ENCODE measurements at places on chromosomes 6 and 20.

GRCh38 chr6:170344631-170345576, 38.3 kb downstream of the FAM120B start:
- no peak for DNase-seq

DNA sequence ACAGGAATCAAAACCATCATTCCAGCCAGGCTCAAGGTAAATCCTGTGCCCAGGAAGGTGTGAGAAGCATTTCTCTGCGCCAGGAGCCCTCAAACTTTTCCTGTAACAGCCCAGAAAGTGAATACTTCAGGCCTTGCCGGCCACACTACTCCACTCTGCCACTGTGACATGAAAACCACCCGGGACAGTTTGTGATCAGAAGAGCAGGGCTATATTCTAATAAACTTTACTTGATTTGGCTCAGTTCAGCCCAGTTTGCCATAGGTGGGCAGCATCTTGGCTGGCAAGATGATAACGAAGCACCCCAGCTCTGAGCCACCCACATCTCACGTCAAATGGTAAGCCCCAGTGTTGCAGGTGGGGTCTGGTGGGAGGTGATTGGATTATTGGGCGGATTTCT, 249.4 kb downstream of the DLL1 start:
- DNase-seq = no peak

- DNase-seq = no peak
These were observed 15.1 kb downstream of the KCNS1 start for GRCh38 chr20:45085867-45086266.

DNA sequence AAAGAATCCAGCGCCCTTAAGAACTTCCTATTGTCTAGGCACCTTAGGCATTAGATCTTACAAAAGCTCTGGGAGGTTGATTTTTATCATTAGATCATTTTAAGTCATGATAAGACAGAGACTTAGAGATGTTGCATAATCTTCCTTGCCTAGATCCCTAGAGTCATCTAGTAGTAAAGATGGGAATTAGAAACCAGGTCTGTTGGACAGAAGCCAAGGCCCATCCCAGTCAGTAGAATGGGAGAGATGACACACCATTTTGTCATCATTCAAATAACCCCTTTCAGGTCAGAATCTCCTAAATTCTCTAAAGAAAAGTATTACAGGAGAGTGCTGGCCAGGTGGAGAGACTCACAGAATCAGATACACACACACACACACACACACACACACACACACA, 579.1 kb downstream of the BMP2 start:
- no peak for DNase-seq

DNA sequence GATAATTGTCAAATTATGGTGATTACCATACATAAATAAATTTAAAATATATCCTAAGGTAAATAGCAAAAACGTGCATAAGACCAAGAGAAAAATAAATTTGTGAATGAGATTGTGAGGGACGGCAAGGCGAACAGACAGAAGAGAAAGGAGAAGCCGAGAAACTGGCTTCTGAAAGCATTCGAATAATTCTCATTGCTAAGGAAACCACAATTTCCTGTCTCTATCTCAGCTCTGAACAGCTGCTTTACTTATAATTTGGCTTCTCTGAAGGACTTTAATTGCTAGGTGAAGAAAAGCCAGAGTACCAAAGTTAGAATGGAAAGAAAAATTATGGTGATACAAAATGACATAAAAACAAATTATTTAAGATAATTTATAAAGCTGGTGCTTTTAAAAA, 79.0 kb upstream of the RGS17 start:
- no peak for DNase-seq

DNA sequence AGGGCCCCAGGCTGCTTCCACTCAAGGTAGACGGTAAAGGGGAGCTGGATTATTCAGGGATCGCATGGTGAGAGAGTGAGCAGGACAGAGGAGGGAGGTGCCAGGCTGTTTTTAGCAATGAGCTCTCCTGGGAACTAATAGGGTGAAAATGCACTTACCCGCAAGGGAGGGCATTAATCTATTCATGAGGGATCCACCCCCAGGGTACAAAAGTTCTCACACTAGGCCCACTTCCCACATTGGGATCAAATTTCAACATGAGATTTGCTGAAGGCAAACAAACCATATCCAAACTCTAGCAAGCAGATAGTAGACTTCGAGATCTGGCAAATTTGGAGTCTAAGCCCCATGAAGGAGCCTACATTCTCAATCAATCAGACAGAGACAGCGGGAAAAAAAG, 408.6 kb downstream of the RNF144B start:
- no peak for DNase-seq

DNA sequence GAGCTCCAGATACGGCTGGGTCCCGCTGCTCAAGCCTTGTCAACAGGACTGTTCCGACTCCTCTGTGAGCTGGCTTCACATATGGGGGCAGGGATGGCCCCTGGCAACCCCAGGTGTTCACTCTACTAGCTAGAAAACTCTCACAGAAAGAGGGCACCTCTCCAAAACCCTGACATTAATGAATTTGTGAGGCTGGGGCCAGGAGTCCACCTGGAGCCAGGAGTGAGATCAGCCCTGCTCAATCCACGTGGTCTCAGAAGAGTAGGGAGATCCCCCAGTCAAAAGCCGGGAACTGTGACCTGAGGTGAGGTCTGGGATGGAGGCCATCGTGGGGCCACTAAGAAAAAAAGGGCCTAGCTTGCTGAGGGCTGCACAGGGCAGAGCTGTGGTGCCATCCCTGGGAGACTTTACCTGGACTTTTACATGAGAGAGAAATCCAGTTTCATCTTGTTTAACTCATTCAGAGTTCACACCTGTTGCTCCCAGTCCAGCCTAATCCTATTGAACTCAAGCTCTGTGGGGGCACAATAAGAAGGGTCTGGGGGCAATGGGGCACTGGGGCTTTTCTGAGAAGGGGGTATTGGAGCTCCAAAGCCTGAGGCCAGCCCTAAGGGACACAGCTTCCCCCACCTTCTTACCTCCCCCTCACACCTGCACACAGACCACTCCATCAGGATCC, 144.3 kb upstream of the MLN start:
- DNase-seq = no peak

GRCh38 chr6:21371676-21372171, 221.8 kb upstream of the SOX4 start:
- no peak for DNase-seq

GRCh38 chr20:34296468-34296867, 6.7 kb downstream of the AHCY start:
- DNase-seq = no peak

DNA sequence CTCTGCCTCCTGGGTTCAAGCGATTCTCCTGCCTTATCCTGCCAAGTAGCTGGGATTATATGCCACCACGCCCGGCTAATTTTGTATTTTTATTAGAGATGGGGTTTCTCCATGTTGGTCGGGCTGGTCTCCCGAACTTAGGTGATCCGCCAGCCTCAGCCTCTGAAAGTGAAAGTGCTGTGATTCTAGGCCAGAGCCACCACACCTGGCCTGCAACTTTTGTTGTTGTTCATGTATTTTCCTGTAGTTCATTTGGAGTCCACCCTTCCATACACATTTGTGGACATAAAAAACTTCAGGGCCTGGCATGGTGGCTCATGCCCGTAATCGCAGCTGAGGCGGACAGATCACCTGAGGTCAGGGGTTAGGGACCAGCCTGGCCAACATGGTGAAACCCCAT, 14.5 kb downstream of the HSPA1B start:
- no peak for DNase-seq

GRCh38 chr20:21936720-21937380, 231.4 kb downstream of the PAX1 start:
- DNase-seq = no peak

DNA sequence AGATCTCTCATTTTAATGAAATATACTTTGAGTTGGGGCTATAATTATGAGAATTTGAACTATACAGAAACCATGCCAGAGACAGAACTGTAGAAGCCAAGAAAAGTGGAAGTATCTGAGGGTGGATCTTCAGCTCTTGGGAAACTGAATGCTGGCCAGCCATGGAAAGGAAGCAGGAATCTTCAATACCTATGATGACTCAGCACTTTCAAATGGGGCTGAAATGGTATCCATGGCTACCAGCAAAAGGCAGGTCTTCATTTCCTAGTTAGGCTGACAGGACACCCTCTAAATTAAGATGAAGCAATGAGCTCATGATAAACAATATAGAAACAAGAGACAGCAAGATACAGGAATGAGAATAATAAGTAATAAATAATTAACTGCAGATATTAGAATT, 171.3 kb downstream of the COL21A1 start:
- DNase-seq = no peak
